ENCODE measurements at places on chromosomes 11 and 22. TPM values are rescaled to one million over a fixed set of nuclear protein-coding genes. Genes with fewer than 3 reads are reported as not detected.
A peak's percentile ranks its signal among the peaks of the same experiment; 100 is the strongest.

The APOA1 gene
- 0.60 TPM for polyA plus RNA-seq

The CCDC73 gene
- 0.06 TPM for polyA plus RNA-seq

The OR52N4 gene
- polyA plus RNA-seq = not detected

The CATSPERZ gene
- polyA plus RNA-seq = 1.8 TPM

The TRIM48 gene
- polyA plus RNA-seq = not detected

The SYT12 gene
- polyA plus RNA-seq = 0.92 TPM

The CDHR5 gene
- not detected for polyA plus RNA-seq

The POGLUT3 gene
- polyA plus RNA-seq = 7.7 TPM

The CALCB gene
- polyA plus RNA-seq = 9.2 TPM

DNA sequence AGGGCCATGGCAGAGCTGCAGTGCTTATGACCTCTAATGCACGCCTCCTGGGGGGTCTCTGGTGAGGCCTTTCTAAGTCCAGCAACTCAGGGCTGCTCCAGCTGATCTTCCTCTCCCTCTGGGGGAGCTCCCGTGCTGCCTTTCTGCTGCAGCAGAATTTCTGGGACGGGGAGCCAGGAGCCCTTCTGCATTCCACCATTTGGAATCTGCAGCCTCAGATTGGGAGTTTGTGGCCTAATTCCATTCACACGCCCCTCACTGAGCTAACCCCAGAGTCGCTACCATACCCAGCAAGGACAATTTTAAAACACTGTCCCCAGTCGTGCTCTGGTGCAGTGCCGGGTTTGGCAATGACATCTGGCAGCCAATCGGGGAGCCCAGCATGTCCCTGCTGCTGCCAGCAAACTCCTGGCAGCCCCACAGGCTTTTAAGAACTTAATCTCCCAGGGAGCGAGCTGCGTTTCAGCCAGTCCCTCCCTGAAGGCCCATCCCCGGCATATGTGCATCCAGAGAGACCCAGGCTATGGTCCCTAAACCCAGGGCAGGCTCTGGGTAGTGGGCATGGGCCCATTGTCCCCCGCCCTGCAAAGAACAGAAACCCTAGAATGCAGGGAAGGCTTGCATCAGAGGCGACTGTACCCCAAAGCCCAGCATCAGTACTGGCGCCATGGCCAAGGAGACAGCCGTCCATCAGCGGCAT is 4.7 kb downstream of the SHANK2 start:
- peak; percentile 87 for DNase-seq

GRCh38 chr11:94134651-94135512 is 6.2 kb downstream of the PANX1 start:
- no peak for DNase-seq

GRCh38 chr11:12381875-12382274 is 4.5 kb downstream of the PARVA start:
- no peak for DNase-seq

GRCh38 chr22:20238536-20238900 is 29.6 kb downstream of the RTN4R start:
- DNase-seq = peak; percentile 88

DNA sequence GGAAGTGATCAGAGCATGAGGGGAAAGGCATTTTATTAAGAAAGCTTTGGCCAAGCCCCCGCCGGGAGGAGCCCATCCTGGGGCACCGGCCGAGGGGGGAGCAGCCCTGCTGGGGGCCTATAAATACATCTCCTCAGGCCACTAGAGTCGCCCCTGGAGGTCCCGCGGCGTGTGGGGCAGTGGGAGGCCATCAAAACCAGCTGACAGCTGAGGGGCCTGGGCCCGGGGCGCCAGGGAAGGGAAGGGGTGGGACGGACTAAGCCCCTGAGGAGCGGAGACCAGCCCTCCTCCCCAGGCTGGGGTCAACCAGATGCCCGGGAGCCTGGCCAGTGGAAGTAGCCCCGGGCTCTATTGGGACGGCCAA is 13.1 kb downstream of the SCARF2 start:
- DNase-seq = no peak

DNA sequence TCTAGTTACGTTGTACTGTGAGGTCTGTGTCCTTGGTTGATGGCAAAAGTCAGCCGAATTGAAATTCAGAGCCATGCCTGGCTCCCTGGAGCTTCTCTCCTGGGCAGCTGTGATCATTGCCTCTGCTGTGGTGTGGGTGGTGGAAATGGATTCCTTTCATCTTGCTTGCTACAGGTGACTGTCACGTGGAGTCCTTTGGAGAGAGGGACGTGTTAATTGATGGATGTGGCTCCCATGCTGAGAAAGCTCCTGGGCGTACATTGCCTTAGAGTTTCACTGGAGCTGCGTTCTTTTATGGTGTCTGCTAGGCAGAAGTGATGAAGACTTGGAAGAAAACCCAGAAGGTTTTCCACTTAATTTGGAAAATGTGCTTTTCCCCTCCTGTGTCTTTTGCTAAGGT is 41.9 kb upstream of the PPP6R3 start:
- no peak for DNase-seq

DNA sequence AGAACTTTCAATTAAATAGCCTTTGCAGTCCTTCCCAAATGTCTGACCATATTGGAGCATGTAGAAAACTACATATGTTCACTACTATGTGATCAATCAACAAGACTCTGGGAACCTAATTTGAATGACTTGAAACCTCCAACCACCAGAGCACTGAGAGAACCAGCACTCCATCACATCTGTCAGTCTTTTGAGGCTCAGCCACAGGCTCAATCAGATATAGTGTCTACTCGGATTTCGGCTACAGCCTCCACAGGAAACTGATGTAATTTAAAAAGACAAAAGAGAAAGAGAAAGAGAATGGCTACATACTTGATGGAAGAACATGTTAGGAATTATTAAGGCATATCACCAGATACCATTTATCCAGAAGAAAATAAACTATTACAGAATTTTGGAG is 859.0 kb downstream of the FAM181B start:
- DNase-seq = peak; percentile 21

- no peak for DNase-seq
Measured at GRCh38 chr22:34812631-34813030, 253.3 kb upstream of the ISX start.

GRCh38 chr11:27280140-27280539 is 82.9 kb downstream of the CCDC34 start:
- no peak for DNase-seq

DNA sequence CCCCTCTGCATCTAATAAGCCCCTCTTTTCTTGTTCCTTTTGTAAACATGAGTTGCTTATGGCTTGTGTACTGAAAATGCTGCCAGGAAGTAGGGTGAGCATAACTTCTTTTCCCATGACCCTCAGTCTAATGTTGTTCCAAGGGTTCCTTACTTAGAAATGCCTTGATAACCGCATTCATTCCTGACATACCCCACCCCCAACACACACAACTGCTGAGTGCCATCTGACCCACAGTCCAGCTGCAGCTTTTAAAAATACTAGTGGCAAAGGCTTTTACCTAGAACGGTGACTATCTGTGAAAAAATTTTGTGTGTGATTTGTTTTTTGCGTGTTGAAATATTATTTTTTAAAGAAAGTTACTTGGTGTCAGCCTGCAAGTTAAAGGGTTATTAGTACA is 52.6 kb downstream of the ARHGAP42 start:
- DNase-seq = peak; percentile 47

- DNase-seq = no peak
Measured at GRCh38 chr11:130429983-130430382, 1.6 kb upstream of the ADAMTS8 start.

DNA sequence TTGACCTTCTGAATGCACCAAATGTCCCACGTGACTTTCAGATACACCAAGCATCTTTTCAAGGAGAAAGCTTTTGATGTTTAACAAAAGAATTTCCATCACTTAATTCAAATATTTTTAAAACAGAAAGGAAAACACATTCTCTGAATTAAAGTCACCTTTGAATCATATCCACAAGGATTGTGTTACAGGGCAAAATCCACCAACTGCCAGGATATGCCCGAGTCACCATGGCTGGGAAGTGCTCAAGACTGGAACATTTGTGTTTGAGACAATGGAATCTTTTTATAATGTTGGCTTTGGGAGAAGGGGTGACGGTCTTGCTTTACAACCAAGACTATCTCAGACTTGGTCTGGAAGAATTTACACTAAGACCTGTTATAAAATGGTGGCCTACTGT is 40.8 kb downstream of the BID start:
- no peak for DNase-seq

DNA sequence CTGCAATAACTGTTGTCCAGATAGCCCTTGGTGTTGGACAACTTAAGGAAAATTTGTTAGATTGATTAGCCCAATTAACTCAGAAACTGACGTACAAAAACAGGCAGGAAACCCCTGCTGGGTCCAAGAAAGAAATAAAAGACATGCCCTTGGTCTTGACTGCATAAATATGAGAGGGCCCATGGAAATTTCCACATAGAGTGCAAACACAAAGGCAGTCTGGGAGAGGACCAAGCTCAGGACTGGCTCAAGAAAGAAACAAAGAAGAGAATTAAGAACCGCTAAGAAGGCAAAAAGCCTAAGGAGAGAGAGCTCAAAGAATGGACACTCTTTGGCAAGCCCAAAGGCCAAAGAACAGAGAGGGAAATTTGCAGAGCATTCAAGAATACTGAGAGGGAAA is 1243.9 kb downstream of the LRRC4C start:
- DNase-seq = no peak

GRCh38 chr22:36331306-36331911 is 56.4 kb downstream of the MYH9 start:
- DNase-seq = peak; percentile 71

GRCh38 chr22:47835726-47836125 is 1073.3 kb downstream of the TBC1D22A start:
- DNase-seq = no peak

DNA sequence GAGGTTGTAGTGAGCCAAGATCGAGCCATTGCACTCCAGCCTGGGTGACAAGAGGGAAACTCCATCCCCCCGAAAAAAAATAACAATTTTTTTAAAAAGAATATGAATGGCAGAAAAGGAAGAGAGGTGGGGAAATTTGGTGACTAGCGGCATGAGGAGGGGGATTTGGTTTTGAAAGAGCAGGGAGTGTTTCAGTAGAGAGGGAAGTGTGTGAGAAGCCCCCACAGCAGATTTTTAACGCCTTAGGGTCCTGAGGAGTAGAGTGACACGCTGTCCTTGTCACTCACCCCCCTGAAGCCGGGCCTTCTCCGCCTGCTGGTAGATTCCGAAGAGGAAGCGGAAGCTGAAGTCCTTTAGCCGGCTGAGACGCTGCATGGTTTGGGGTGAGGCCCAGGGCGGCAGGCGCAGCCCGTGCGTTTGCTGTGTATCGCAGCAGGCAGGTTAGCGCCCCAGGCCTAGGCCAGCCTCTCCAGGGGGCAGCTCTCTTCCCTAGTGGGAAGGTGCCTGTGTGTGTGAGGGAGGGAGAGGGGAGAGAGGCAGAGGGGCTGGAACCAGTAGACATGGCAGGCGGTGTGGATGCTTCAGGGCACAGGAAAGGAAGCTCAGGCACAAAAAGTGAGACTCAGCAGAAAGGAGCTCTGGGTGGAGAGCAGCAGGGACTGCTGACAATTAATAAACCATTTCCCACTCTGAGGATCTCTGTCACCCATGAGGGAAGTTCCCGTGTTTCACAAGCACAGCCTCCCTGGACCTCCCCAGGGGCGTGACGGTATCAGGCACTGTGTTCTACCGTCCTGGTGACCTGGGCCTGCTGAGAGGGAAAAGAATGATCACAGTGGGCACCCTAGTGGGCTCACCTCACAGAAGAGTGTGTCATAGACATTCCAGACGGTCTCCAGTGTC is 3.9 kb downstream of the ACP2 start:
- no peak for DNase-seq

DNA sequence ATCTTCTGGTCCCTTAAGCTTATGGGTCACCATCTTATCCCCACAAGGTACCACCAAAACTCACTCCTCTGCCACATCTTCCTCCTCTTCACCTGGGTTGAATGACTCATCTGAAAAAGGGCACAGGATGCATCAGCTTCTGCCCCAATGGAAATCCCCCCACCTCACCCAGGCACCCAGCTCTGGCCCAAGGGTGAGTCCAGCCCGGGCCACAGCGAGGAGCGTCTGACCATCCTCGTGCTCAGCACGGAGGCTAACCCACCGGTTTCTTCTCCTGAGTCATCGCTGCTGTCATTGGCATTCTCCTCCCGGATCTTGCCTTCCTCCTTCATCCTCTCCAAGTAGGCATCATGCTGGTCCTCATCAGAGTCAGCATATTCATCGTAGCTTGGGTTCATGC is 5.3 kb upstream of the TNKS1BP1 start:
- DNase-seq = no peak

DNA sequence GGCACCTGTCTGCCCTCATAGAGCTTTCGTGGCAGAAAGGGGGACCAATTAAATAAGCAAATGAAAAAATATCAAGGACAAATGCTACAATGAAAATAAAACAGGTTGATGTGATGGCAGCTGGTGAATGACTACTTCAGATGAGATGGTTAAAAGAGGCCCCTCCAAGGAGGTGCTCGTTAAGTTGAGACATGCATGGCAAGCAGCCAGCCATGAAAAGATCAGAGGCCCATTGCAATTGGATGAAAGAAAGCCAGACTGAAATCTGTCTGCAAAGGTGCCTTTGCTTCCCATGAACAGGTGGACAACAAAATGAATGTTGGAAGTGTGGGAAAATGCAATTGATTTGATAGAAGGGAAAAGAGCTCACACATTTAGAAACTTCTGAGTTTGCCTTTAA is 848 bp upstream of the TRPC6 start:
- DNase-seq = no peak

GRCh38 chr11:72598466-72598865 is 75.8 kb downstream of the PDE2A start:
- no peak for DNase-seq

GRCh38 chr11:130828741-130829140 is 87.5 kb downstream of the SNX19 start:
- no peak for DNase-seq

DNA sequence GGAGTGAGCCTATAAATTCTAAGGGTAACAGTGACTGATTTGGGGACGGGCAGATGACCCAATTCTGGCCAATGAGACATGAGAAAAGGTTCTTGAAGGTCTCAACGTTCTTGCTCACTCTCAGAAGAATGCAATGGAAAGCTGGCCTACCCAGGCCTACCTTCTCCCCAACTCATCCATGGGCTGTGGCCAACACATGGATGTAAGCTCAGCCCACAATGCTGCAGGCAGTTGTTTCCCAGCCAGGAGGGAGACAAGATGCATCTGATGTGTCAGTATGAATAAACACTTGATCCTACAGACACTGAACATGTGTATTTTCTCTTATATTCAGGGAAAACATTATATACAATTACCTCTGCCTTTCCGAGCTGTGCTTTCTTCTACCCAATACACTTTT is 24.4 kb downstream of the PI4KA start:
- DNase-seq = no peak

- DNase-seq = no peak
Measured at GRCh38 chr11:61072316-61073109, 29.8 kb upstream of the CD5 start.

DNA sequence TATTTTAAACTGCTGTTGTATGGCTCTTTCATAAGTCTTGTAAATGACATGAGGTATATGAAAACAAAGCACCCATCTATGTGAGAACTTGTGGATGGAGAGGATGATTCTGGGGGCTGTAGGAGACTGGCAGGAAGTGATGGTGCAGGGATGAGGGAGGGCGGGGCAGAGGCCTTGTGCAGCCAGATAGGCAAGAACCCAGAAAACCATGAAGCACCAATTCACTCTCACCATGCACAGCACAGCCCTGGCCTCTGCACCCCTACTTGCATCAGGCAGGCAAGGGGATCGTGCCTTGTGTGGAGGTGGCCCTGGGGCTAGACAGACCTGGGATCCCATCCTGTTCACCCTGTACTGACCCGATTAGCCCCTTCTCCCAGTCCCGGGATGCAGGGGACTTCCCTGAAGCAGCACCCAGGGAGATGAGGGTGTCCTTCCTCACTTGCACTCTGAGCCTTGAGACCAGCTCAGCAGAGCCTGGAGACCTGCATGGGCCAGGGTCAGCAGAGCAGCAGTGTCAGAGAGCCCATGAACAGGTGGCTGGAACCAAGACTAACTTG is 85.5 kb downstream of the MORC2 start:
- no peak for DNase-seq

Measured in GM23338 (cell line).